ENCODE measurements at places on chromosomes 16 and 17. TPM values are rescaled to one million over a fixed set of nuclear protein-coding genes. Genes with fewer than 3 reads are reported as not detected.
A peak's percentile ranks its signal among the peaks of the same experiment; 100 is the strongest.

- DNase-seq: no peak
These were observed 43.8 kb upstream of the TOB1 start for GRCh38 chr17:50909765-50910605.

- DNase-seq: no peak
These were observed 11.9 kb downstream of the QRICH2 start for GRCh38 chr17:76296186-76296585.

Gene MGAT5B
- total RNA-seq: 0.35 TPM

GRCh38 chr17:58110012-58110411 lies 26.8 kb downstream of the DYNLL2 start:
- no peak for DNase-seq

DNA sequence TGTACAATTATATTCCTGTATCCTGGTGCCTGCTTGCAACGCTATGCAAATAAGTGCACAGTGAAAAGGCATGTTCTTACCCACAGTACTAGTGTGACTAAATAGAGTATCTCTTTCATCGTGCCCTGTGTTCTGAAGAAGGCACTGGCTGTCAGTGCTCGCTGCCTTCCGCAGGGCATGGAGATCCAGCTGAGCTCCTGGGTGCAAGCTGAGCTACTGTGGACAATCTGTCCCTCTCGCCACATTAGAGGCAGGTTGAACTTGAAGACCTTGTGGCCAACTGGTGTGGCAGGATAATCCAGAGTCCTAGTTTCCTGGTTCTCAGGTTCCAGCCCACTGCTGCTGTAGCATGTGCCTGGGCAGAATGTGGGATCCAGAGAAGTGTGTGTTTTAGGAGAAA lies 1.9 kb upstream of the ST6GALNAC1 start:
- DNase-seq: no peak

- DNase-seq: peak; percentile 99
These were observed at the start of gene FASN for GRCh38 chr17:82098169-82098938. Gene FASN (minus strand): TSS chr17:82098236. CDS start chr17:82096445, 1,791 bp downstream.

DNA sequence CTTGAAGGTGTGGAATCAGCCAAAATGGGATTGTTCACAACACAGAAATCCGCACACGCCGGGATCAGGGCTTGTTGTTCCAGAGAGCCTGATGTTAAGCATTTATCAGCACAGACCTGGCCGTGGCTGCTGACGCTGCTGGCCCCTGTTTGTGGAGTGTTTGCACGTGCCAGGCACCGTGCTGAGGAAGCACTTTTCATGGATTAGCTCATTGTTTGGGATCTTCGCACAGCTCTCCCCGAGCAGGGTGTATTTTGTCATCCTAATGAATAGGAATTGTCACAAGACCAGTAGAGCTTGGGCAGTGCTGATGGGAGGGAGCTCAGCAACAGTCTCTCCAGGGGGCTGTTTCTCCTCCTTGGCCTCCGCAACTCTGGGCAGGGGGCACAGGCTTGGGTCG lies 160.4 kb upstream of the PLCG2 start:
- no peak for DNase-seq

- DNase-seq: no peak
These were observed 6.0 kb upstream of the SLC16A3 start for GRCh38 chr17:82222816-82223215.

Gene TP53TG3B
- total RNA-seq: not detected

DNA sequence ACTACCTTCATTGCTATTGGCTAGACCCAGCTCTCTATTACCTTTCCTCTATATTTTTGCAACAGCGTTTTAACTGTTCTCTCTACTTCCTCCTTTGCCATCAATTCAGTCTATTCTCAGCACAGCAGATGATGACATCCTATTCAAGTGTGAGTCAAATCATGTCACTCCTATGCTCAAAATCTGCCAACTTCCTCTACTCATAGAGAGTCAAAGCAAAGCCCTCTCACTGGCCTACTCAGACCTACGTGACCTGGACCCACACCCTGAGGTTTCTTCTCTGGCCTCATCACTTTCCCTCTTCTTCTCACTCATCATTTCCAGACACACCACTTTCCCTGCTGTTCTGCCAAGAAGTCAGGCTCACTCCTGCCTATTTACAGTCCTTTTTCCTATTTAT lies 289.0 kb upstream of the AXIN2 start:
- DNase-seq: no peak

DNA sequence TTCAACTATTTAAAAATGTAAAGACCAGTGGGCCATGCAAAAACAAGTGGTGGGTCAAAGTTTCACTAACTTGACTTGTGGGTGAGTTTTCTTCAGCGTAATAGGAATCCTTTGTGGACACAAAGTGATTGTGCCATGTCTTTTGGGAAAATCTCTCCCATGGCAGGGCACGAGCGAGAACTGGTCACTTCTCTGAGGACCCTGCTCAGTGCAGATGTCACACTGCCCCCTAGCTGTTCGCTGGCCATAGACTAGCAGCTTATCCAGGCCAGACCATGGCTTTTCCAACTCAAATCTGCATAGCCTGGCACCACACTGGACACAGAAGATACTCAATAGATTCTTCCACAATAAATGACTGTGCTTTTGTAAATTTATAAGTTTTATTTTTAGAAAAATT lies 306.0 kb upstream of the CCL2 start:
- no peak for DNase-seq

- peak; percentile 78 for DNase-seq
These were observed 9.0 kb downstream of the TMEM98 start for GRCh38 chr17:32936894-32937500.

Gene PRKCB
- not detected for total RNA-seq

GRCh38 chr17:78783711-78784324 lies 1.7 kb upstream of the CYTH1 start:
- DNase-seq: no peak

- peak; percentile 13 for DNase-seq
These were observed 119.2 kb upstream of the CACNG5 start for GRCh38 chr17:66715745-66716156.

Data from SJCRH30 (cell line).